ENCODE measurements at places on chromosomes 13 and 19.

GRCh38 chr13:20667857-20668437 is 35.6 kb upstream of the IL17D start:
- DNase-seq, result no peak

DNA sequence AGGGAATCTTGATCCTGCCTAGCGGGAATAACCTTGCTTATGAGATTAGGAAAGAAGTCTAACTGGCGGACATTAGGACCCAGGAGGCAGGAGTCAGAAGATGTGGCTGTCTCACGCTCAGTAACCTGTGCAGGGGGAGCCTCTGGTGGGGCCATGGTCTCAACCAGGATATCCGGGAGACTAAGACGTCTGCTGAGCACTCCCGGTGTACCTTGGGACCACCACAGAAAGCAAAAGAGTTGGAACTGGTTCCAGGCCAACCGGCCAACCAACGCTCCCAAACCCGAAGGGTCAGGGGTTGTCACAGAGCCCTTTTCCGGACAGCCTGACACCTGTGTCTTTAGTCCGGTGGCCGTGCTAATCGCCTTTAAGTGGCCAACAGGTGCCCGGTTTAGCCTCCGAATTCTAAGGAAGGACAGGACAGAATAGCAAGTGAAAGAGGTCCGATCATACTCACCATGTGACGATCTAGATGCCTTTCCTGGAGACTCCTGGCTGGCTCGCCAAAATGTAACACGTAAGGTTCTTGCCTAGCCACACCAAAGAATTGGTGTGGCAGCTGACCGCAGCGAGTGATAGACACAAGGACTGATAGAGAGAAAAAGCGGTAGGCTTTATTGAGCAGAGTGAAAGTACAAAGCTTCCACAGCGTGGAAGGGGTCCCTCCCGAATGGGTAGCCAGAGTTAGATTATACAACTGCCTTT is 103.9 kb upstream of the DIAPH3 start:
- DNase-seq, result peak; percentile 32

- DNase-seq, result no peak
Observed at GRCh38 chr13:24183741-24184182, 23.2 kb downstream of the SPATA13 start.

- peak; percentile 87 for DNase-seq
Observed at GRCh38 chr19:10543420-10544241, at the start of gene ATG4D. Gene ATG4D, plus strand, starts transcription at chr19:10543904. Its CDS starts 187 bp downstream, at chr19:10544091.

Data from CD4-positive, alpha-beta T cell treated with Interferon alpha-2 for 1 hour (primary cell).